ENCODE measurements at places on chromosomes 2 and 18.

DNA sequence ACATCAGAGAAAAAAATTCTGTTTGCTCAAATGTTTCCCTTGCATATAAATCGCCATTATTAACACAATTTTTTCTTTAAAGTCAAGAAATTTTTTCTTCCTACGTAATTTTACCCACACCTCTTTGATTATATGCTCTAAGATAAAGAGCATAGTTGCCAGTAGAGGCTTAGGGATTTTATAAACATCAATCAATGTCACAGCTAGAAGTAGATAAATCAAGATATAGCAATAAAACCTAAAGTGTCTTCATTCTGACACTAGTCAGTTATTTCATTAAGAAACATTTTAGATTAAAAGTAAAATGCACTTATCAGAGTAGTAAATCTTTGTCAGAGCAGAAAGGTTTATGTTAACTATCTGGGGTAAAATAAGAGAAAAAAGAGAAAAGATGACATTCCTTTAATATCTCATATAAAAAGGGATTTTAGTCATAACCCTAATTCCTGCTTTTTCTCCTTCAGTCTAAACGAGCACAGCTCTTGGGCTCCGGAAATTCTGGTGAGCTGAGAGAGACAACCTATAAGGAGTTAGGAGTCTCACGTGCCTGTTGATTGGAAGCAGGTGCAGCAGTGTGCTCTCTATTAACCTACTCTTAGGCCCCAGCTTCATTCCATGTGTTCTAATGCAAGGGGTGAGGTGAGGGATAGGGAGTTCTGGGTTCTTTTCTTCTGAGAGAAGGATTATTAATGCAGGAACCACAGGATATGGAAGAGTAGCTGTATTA is 172.4 kb upstream of the GULP1 start:
- no peaks in the 10 kb centered on the region for H3K36me3 ChIP-seq
- no peaks in the 10 kb centered on the region for H3K4me1 ChIP-seq
- H3K27me3 ChIP-seq: no peaks in the 10 kb centered on the region
- H3K27ac ChIP-seq: no peak overlapping the region
- no peak for DNase-seq

DNA sequence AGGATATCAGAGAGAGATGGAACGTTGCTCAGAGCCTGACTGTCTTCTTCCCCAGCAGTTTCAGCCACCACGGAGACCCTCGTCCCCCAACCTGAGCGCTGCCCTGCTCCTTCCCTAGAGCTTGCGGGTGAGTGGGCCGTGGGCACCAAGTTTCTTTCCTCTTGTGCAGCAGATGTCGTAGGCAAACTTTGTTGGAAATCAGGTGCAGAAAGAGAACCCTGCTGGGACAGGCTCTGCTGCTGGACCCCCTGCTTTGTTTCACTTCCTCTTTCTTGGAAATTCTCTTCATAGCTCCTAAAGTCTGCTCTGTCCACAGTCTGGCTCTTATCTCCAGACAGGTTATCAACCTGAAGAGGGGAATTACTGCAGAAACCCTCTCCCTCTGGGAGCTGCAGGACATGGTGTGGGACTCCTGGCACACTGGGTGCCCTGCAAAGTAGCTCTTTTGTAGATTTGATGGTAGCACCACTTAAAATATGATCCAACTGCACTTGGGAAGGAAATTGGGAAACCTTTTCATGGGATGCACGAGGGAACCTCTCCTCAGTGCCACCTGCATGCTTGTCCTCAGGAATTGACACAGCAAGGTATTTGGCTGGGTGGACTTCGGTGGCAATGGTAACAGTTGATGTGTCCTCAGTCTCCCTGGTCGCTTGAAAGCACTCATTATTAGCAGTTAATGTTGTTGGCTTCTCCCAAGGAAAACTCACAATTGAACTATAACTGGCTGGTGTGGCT is 92.2 kb downstream of the ALPK2 start:
- H3K27me3 ChIP-seq: no peaks in the 10 kb centered on the region
- H3K27ac ChIP-seq: peak overlapping the region; percentile 87
- no peak for DNase-seq
- no peaks in the 10 kb centered on the region for H3K4me1 ChIP-seq
- H3K36me3 ChIP-seq: no peaks in the 10 kb centered on the region

DNA sequence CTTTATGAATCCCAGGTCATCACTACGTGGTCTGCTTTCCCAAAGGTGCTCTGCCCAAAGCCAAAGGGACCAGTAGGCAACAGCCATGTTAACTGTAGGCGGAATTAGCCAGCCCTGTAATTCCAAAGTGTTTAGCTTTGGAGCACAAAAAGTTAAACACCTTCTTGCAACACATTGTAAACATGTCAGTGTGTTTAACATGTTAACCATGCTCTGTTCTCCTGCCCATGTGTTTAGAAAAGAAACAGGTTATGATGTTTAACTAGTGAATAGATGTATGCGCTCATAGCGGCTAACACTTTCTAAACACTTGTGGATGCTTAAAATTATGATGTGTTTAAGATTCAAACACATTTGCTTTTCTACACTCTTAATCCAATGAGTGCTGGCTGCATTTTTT is 292.4 kb downstream of the SRBD1 start:
- no peaks in the 10 kb centered on the region for H3K27me3 ChIP-seq
- H3K36me3 ChIP-seq: no peaks in the 10 kb centered on the region
- no peaks in the 10 kb centered on the region for H3K4me1 ChIP-seq
- H3K27ac ChIP-seq: no peak overlapping the region

- peak overlapping the region; percentile 73 for H3K27ac ChIP-seq
- H3K36me3 ChIP-seq: no peaks in the 10 kb centered on the region
Measured at GRCh38 chr2:134375935-134376334, 122.1 kb downstream of the MGAT5 start.

GRCh38 chr2:51011693-51012092 is 20.2 kb downstream of the NRXN1 start:
- no peak overlapping the region for H3K4me3 ChIP-seq
- H3K4me1 ChIP-seq: no peaks in the 10 kb centered on the region

- H3K4me1 ChIP-seq: no peaks in the 10 kb centered on the region
- H3K27me3 ChIP-seq: no peaks in the 10 kb centered on the region
- peaks cover 10% of the 10 kb centered on the region for H3K36me3 ChIP-seq
- DNase-seq: peak; percentile 55
- H3K4me3 ChIP-seq: no peak overlapping the region
Measured at GRCh38 chr2:24824966-24825882, 32.0 kb downstream of the CENPO start.

DNA sequence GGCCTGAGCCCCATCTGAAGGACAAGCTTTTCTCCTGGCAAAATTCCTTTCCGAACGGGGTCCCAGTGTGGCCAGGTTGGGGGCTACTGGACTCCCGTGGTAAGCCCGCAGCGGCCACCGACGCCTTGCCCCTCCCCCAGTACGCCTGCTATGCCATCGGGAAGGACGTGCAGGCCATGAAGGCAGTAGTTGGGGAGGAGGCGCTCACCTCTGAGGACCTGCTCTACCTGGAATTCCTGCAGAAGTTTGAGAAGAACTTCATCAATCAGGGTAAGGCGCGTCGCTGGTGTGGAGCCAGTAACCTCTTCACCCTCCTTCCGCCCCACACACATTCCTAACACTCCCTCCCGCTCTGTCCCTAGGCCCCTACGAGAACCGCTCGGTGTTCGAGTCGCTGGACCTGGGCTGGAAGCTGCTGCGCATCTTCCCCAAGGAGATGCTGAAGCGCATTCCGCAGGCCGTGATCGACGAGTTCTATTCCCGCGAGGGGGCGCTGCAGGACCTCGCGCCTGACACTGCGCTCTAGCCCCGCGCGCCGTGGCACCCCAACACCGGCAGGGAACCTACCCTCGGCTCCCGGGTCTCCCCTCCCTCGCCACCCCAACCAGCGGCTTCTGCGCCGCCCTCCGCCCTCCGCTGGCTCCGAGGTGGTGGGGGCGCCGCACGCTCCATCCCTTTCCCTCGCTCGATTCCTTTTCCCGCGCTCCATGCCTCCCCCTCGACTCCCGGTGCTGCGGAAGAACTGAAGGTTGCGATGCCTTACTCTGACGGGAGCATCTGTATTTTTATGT is 13.6 kb upstream of the ANKRD53 start:
- peak overlapping the region; percentile 50 for H3K4me3 ChIP-seq
- H3K27me3 ChIP-seq: no peaks in the 10 kb centered on the region
- H3K36me3 ChIP-seq: no peaks in the 10 kb centered on the region
- DNase-seq: peak; percentile 73
- no peaks in the 10 kb centered on the region for H3K4me1 ChIP-seq

GRCh38 chr2:28108143-28108542 is 217.6 kb downstream of the BABAM2 start:
- H3K36me3 ChIP-seq: no peaks in the 10 kb centered on the region
- H3K27me3 ChIP-seq: no peaks in the 10 kb centered on the region
- H3K4me3 ChIP-seq: no peak overlapping the region
- no peak overlapping the region for H3K27ac ChIP-seq
- no peak for DNase-seq

DNA sequence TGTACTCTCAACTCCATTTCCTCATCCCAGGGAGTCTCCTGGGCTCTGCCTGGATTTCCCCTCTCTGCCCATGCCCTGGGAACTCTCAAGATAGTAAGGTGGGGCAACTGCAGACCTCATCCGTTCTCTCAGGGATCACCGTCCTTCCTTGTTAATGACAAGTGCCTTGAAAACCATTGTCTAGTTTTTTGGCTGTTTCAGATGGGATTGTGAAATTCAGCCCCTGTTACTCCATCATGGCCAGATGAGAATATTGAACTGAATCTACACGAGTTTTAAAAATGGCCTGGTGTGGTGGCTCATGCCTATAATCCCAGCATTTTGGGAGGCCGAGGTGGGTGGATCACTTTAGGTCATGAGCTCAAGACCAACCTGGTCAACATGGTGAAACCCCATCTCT is 665 bp upstream of the HRH4 start:
- H3K36me3 ChIP-seq: no peaks in the 10 kb centered on the region
- no peak overlapping the region for H3K27ac ChIP-seq
- H3K4me3 ChIP-seq: no peak overlapping the region
- no peak for DNase-seq

DNA sequence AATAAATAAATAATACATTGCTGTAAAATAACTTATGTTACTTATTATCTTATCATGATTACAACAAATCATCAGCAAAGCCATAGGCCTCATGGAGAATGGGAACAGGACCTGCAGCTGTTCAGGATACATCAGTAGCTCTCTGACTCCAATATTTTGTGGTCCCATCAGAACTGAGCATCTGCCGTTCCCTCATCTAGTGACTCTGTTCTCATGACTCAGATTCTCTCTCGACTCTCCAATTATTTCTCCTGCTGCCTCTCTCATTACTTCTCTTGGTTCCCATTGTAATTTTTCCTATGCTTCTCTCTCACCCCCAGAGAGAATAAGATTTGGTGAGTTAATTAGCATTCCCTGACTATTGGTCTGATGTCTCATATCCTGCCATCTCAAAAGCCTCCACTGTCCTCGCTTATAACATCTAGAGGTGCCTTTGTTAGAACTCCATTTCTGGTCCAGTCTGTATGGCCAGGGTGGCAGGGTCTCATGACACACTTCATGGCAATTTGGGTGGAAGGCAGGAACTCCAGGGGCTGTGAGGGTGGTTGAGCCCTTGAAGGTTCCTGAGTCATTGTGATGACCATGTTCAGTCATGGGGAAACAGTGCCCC is 78.0 kb upstream of the TANC1 start:
- H3K4me3 ChIP-seq: no peak overlapping the region
- H3K27ac ChIP-seq: no peak overlapping the region
- H3K27me3 ChIP-seq: no peaks in the 10 kb centered on the region
- no peaks in the 10 kb centered on the region for H3K36me3 ChIP-seq
- no peak for DNase-seq
- H3K4me1 ChIP-seq: no peaks in the 10 kb centered on the region

- H3K27ac ChIP-seq: no peak overlapping the region
- no peak overlapping the region for H3K4me3 ChIP-seq
- DNase-seq: no peak
Measured at GRCh38 chr2:33118651-33119050, 171.9 kb downstream of the LTBP1 start.

DNA sequence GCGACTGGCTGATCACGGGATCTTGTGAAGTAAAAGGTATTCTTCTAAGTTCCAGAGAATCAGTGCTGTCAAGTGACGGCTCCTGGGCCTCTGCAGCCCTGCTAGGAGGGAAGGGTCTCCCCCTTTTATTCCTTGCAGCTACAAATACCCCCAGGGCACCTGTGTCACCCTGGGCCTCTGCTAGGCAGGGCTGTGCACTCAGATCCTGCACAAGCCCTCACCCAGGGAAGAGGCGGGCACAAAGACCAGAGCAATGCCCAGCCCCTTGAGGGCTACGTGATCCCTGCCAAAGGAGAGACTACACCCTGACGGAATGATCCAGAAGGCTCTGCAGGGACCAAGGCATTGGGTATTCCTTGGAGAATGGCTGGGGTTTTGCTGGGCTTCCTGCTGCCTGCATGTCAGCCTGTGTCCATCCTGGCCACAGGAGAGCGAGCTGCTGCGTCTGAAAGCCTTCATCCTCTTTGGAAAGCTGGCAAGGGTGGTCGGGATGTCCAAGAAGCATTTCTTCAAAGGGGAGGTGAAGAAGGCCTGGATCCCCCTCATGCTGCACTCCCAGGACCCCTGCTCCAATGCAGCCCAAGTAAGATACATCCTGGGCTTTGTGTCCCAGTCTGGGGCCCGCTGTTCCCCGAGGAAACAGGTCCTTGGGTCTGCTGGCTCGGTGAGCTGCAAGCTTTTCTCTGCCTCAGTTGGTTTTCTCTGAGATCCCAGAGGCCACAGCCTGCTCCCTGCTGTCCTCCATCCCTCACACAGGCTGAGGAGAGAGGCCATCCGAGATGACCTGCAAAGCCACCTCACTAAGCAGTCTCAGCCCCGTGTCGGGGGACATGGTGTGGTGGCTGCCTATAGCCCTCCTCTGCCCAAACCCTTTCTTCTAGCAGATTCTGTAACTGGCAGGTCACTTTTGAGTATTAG is 24.9 kb downstream of the HJURP start:
- H3K27ac ChIP-seq: no peak overlapping the region
- H3K36me3 ChIP-seq: no peaks in the 10 kb centered on the region
- H3K27me3 ChIP-seq: no peaks in the 10 kb centered on the region
- no peaks in the 10 kb centered on the region for H3K4me1 ChIP-seq

GRCh38 chr2:240989451-240990265 is 8.8 kb upstream of the SNED1 start:
- peaks cover 39% of the 10 kb centered on the region for H3K4me1 ChIP-seq
- H3K4me3 ChIP-seq: no peak overlapping the region
- no peak for DNase-seq
- no peaks in the 10 kb centered on the region for H3K36me3 ChIP-seq
- no peak overlapping the region for H3K27ac ChIP-seq
- H3K27me3 ChIP-seq: no peaks in the 10 kb centered on the region

GRCh38 chr2:146317959-146318358 is 1526.9 kb upstream of the ACVR2A start:
- H3K4me1 ChIP-seq: no peaks in the 10 kb centered on the region
- H3K27ac ChIP-seq: no peak overlapping the region
- DNase-seq: no peak
- H3K27me3 ChIP-seq: no peaks in the 10 kb centered on the region
- no peak overlapping the region for H3K4me3 ChIP-seq

- H3K4me1 ChIP-seq: no peaks in the 10 kb centered on the region
- H3K4me3 ChIP-seq: no peak overlapping the region
- no peaks in the 10 kb centered on the region for H3K36me3 ChIP-seq
- DNase-seq: no peak
Measured at GRCh38 chr2:29055601-29056000, 18.7 kb downstream of the PCARE start.

Data from right atrium auricular region (tissue), 2 donors.